ENCODE measurements at places on chromosomes 1 and 21.
A peak's percentile ranks its signal among the peaks of the same experiment; 100 is the strongest.

DNA sequence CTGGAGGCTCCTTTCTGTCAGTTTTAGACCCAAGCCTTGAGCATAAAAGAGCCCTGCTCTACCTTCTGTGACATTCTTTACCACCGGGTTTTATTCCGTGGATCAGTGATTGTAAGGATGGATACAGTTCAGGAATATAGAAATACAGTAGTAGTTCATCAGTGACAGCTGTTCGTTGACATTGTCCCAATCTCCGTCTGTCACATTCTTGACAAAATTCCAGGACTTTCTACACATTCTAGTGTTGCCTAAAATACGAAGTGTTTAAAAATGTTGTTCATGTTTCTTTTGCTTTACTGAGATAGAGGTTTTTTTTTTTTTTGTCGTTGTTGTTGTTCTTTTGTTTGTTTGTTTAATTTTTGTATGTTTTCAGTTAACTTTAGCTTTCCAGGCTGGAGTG is 29.9 kb downstream of the MAP10 start:
- DNase-seq = no peak

DNA sequence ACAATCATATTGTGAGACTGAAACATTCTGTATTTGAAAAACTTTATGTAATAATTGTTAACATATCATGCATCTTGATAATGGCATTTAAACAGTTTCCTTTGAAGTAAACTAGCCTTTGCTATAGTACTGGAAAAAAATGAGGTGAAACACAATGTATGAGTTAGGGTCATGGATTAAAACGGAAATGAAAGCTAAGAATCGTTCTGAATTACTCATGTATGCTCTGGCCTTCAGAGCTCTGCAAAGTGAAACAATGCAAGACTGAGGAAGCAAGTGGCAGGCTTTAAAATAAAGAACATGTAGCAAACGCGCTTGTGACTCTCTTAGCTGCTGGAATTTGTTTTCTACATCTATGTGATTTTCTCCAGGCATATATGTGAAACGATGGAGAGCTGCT is 317.1 kb downstream of the DPYD start:
- DNase-seq = no peak

DNA sequence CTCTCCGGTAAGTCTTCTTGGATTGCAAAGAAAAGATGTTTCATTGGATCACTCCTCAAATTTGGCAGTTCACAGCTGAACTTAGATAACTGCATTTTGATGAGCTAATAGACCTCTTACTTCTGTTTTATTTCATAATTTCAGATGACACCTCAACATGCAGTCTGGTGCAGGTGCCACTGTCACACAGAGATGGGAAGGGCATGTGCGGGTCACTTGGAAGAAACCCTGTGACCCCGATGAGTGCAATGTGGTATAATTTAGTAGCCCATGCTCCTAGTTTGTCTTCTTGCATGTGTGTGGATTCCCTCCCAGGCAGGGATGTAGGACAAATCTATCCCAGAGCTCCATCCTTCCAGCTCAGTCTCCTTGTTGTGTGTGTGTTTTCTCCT is 481 bp upstream of the SLAMF1 start:
- DNase-seq = no peak

DNA sequence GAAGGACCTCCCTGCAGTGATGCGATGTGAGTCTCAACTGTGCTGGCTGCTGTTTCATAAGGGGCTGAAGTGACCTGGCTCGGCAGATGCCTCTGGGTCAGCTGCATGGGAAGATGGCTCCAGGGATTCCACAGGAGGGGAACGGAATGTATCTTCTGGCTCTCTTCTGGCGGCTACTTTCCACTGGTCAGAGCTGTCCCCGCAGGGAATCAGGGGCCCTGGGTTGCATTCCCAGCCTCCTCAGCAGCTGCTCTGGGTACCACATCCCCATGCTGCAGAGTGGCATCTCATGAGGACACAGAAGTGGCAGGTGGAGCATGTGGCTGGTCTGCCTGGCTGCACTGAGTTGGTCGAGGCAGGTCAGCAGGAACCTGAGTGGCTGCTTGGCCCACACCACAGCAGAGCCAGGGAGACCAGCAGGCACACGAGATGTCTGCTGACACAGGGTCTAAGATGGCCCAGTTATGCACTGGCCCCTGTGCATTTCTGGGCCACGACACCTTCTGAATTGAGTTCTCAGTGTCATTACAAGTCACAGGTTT is 42.8 kb downstream of the POFUT2 start:
- DNase-seq = no peak

DNA sequence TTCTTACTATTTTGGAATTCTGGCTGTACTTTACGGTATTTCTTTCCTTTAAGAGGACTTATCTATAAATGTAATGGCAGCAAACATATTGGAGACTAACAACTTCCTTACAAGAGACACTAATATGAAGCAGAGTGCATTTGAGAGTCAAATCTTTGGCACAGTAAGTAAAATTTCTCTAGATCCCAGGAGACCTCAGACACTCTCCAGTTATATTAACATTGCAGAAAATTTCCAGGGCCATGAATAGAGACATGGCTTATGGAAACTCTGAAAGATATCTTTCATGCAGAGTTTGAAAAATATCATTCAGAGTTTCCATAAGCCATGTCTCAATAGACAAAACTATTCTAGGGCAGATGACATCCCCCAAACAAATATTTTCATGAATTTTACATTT is 51.2 kb downstream of the IL23R start:
- no peak for DNase-seq

GRCh38 chr1:221822591-221822990 is 80.7 kb upstream of the DUSP10 start:
- DNase-seq = no peak

DNA sequence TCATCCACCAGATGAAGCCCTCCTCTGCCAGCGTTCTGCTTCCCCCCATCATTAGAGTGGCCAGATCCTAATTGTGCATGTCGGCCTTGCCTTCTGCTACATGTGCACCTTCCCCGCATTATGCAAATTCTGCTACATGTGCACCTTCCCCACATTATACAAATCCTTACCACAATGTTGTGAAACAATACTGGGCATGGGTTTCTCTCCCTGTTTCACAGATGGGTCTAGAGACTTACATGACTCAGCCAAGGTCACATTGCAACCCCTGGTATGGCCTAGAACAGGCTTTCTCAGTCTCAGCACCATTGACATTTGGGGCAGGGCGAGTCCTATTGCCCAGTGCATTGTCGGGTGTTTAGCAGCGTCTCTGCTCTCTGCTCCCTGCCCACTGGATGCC is 1.0 kb upstream of the CELA2A start:
- no peak for DNase-seq

- no peak for DNase-seq
Measured at GRCh38 chr1:43383449-43383848, 6.2 kb downstream of the MED8 start.

GRCh38 chr21:28336314-28336713 is 656.4 kb downstream of the LTN1 start:
- peak; percentile 83 for DNase-seq

- DNase-seq = no peak
Measured at GRCh38 chr1:145692785-145693443, 14.3 kb downstream of the PDZK1 start.
